Calu3 (cell line): ENCODE measurements at places on chromosomes 6 and 20.

DNA sequence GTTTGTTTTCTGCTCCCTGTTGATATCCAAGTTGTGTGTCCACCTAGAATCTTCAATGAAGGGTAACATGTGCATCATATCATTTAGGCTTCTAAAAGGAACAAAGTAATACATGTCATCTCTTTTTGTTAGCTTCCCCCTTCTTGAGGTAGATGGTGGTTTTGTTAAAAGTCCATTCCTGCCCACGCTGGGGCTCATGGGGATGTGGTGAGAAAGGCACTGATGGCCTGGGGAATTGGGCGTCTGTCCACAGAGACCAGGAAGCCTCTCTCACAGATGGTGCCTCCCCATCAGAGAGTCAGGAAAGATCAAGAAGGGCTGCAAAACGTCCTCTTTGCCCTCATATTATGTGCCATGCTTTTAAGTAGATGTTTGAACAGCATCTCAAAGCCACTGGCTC is 32.5 kb downstream of the GNAS start:
- no peak for DNase-seq

DNA sequence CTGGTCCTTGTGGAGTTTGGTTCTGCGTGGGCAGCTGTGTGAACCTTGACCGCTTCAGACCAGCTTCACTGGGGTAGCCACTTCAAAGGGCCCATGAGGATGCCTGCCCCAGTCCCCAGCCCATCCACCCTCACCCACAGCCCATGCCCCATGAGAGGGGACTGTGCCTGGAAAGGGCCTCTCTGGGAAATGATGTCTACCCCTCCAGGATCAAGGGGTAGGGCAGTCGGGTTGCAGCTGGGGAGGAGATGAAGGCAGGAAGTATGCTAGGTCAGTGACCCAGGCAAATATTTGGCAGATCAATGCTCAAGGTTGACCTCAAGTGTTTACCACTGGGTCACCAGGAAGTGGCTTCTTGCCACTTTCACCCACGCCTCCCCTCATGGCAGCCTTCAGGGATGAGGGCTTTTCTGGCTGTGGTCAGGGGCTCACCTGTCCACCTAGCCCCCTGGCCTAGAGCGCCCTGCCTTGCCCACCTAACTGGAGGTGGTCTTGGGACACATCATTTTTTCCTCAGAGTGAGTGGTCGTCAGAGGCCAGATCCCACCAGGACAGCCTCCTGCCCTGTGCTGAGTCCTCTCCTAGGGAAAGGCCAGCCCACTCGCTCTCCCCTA is 109.5 kb downstream of the SNX5 start:
- DNase-seq: no peak

DNA sequence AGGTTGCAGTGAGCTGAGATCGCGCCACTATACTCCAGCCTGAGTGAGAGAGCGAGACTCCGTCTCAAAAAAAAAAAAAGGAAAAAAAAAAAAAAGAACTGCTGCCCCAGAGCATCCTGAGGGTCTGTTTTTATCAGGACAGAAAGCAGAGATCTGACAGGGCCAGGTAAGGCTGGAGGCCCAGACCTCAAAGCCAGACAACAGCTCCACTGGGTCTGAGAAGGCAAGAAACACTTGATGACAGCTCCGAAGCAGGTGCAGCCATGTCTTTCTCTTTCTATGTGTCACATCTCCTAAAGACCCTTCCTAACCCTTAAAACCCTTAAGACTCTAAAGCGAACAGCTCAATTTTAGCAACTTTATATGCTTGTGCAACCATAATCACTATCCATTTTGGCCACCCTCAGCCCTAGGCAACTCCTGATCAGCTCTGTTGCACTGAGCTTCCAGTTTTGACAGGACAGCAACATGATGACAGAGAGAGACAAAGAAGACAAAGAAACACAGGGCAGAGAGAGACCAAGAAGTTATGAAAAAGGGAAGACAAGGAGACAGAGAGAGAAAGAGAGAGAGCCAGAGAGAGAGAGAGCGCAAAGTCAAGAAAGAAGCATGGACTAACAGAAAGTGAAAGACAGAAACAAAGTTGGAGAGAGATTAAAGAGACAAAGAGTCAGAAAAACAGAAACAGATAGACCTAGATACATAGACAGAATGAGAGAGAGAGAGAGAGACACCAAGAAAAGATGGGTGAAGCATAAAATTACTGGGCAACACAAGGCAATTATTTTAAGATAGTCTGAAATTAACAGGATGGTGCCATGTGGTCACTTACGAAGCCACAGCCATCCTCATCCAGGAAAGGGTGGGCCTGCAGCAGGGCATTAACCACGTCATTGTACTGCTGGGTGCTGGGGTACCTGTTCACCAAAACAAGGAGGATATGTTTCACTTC is 39.2 kb downstream of the SAMD3 start:
- DNase-seq: no peak

DNA sequence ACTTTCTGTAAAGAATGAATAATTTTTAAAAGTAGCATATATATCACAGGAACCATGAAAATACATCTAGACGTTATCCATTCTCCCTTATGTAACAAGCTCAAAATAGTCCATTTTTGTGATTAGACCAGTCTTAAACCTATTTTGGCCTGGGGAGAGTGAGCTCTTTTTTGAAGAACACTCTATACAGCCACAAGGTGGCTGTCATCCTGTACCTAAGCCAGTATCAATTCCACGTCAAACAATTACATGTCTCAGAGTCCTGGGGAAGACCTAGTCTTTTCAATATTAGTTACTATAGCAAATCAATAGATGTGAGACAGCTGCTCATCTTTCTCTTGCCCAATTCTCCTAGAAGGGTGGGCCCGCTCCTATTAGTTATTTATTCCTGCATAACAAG is 28.4 kb downstream of the FBXO5 start:
- no peak for DNase-seq

DNA sequence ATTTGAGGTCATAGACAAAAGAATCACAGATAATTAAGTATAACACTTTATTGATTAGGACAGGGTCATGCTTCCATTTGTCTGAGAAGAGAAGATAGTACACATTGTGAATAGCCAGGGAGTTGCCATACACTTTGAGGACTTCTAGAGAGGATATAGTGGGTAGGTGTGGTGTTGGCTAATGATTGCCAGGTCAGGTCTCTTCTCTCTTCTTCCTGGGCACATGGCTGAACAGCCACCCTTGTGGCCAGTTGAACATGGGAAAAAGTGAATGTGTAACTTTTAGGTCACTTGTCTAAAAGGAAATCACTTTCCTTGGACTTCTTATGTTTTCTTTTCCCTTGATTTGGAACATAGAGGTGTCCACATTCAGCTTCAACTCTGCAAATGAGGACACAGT is 772.1 kb upstream of the MAP3K7 start:
- no peak for DNase-seq

GRCh38 chr6:5091210-5092069 is 6.3 kb downstream of the PPP1R3G start:
- no peak for DNase-seq

DNA sequence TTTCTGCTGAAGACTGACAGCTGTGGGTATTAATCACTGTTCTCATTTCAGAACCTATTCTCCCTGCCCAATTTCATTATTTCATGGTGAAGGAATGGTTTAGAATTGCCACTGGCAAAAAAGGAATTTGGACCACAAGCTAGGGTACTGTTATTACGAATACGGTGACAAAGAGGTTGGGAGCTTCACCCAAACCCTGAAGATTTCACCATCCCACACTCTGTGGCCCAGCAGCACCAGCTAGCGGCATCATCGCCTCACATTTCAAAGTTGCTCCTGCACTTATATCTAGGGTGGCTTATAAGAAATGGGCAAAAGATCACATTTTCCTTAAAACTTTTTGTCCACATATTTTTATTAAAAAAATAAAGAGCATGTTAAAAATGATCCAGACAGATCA is 236.1 kb downstream of the SYNDIG1 start:
- no peak for DNase-seq

DNA sequence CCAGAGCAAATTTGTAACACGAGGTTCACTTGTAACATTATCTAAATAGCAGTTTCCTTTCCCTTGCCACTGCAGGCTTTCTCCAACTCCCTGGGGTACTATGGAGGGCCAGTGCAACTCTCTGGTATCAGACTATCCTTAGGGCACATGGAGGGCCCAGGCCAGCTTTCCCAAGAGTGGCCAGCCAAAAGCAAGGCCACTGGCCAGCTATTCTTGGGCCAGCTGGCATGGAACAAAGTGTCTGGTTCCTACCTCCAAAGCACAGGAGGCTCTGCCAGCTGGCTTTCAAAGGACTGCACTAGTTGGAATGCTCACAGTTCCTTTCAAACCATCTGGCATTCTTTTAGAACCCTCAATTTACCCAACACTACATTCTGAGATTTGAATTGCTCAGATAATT is 8.7 kb downstream of the RNF24 start:
- no peak for DNase-seq

DNA sequence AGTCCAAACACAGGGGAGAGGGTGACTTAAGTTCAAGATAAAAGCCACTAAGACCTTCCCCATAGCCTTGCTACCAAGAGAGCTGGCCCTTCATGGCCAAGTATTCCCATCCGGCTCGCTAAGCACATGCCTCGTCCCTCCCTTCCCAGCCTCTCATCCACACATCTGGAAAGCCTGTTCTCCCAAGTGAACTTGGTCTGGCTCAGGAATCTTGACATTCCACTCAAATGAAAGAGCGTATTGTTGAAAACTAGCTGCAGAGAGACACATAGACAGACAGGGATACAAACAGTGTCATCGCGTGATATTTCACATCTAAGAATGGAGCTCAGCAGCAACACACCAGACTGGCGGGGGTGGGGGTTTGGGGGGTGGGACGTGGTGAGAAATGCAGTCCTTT is 182.8 kb upstream of the FOXQ1 start:
- no peak for DNase-seq

DNA sequence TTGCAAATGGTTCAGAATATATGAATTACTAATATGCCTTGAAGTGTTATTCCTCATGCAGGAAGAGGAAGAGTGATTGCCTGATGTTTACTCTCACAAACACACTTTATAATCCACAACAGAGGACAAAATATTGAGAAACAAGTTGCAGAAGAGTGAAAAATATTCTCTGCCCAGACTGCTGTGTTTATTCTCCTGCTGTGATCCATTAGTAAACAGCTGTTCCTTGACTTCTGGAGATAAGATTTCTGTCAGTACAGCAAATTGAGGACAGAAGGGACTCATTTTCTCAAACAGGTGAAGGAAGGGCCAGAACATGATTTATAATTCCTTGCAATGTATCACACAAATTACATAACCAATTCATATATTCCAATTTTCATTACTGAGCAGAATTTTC is 148.0 kb downstream of the EPM2A start:
- no peak for DNase-seq

GRCh38 chr6:139250296-139251044 is 41.3 kb downstream of the TXLNB start:
- DNase-seq: peak; percentile 49

DNA sequence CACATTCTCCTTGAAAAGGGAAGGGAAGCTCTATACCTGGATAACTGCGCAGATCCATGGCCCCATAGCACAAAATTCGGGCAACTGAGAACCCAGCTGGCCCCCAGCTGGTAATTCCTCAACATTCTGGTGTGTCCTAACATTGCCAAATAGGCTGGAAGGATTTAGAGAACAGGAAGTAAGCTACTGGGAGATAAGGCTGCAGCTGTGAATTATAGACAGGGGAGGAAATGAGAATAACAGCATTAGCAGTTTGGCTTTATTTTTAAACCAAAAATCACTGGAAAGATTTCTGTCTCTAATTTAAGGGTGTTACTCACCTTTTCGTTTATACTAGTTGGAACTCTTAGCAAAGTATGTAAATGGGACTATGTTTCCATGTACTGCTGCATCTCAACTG is 97.2 kb downstream of the TULP4 start:
- no peak for DNase-seq

- DNase-seq: no peak
Observed at GRCh38 chr6:106050538-106050937, 35.6 kb upstream of the PRDM1 start.

- DNase-seq: no peak
Observed at GRCh38 chr6:128801621-128802020, 81.3 kb upstream of the LAMA2 start.

DNA sequence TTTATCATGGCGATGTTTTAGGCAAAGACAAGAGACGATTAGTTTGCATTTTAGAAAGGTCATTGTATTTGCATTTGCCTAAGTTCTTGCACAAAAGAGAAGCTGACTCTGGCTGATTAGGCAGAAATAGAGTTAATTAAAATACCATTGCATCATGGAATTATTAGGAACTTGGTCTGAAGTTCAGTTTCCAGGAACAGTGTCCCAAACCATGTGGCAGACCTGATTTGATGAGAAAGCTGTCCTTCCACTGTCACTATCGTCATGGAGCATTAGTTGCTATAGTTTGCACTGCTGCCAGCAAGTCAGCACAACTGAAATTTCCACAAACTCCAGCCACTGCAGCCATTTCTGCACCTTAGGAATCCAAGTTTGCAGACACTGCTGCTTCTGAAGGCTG is 24.3 kb upstream of the MCUR1 start:
- no peak for DNase-seq

DNA sequence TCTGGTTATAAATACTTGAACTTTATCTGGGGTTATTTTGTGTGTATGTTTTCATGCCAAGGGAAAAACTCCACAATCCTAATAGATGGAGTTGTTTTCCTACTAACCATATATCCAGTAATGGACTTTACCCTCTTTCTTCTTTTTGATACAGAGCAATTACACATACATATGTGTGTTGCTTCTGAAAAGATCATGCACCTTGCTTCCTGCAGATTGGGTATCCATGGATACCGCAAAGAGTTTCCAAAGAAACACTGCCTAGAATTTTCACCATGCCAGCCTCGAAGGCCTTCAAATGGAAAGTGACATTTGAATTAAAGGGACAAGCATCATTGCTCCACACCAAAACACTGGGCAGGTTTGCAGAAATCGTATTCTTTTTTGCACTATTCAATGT is 26.8 kb downstream of the HDDC2 start:
- DNase-seq: no peak

DNA sequence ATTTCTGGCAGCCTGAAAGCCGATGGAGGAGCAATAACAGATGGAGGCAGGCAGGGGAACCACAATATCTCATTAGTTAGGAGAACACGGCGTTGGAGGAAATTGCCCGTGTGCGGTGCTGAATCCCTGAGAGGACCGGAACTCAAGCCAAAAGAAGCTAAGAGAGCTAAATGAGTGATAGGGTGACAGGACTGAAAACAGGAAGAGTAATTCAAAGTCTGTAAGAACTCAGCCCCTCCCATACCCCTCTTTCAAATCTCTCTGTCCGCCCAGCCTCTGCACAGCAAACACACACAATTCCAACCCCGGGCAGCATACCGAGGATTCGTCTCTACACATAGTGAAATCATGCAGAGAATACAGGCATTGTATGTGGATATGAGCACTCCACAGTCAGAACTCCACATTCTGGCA is 2.6 kb upstream of the IPCEF1 start:
- no peak for DNase-seq

GRCh38 chr20:18721551-18722115 is 92.0 kb upstream of the SCP2D1 start:
- DNase-seq: no peak

DNA sequence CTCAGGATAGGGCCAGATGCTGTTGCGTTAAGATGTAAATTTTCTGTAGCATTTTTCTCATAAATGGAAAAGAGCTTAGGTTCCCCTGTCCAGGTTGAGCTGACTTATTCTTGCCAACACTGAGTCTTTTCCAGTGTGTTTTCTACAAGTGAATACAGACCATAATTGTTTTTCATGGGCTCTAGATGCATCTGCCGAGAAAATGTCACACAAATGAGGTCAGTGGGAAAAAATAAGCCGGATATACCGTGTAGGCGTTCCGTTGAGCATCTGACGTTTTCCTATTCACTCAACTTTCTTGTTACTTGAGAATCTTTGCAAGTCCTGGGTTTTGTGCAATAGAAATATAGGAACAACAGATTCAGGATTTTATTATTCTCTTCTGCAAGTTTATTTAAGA is 582.9 kb upstream of the CDH4 start:
- DNase-seq: no peak
